ENCODE measurements at places on chromosomes 6 and 20. TPM values are rescaled to one million over a fixed set of nuclear protein-coding genes. Genes with fewer than 3 reads are reported as not detected.

The MLN gene
- polyA plus RNA-seq, result not detected

DNA sequence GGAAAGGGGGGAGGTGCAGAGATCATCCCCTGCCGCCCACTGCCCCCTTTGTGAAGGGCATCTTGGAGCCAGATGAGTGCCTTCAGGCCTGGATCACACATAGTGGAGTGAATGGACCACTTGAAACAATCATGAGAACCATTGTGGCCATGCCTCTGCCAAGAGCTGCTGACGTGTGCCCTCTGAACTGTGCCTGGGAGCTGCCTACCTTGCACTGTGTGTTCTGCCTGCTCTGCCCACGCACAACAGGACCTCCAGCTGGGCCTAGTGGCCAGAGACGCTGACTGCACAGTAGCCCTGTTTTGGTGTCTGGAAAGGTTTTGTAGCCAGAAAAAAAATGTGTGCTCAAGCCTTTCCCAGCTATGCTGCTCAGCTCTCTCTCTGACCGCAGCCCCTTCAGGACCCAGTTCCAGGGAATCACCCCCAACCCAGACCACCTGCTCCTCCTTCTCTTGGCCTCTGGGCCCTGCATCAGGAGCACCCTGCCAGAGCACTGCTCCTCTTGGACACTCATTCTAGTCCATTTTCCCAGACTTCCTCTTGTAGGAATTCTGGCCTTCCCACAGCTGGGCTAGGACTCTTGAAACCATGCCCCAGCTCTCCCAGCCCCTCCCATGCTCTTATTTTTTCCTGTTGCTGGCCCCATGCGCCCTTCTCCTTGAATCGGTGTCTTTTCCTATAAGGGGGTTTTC, 1.6 kb upstream of the ADIG start:
- DNase-seq, result peak; percentile 79

- DNase-seq, result peak; percentile 93
Measured at GRCh38 chr6:84652356-84653026, 111.9 kb downstream of the TBX18 start.

- no peak for DNase-seq
Measured at GRCh38 chr6:26482338-26482737, 17.8 kb upstream of the BTN1A1 start.

- no peak for DNase-seq
Measured at GRCh38 chr20:53163486-53163885, 191.3 kb downstream of the TSHZ2 start.

DNA sequence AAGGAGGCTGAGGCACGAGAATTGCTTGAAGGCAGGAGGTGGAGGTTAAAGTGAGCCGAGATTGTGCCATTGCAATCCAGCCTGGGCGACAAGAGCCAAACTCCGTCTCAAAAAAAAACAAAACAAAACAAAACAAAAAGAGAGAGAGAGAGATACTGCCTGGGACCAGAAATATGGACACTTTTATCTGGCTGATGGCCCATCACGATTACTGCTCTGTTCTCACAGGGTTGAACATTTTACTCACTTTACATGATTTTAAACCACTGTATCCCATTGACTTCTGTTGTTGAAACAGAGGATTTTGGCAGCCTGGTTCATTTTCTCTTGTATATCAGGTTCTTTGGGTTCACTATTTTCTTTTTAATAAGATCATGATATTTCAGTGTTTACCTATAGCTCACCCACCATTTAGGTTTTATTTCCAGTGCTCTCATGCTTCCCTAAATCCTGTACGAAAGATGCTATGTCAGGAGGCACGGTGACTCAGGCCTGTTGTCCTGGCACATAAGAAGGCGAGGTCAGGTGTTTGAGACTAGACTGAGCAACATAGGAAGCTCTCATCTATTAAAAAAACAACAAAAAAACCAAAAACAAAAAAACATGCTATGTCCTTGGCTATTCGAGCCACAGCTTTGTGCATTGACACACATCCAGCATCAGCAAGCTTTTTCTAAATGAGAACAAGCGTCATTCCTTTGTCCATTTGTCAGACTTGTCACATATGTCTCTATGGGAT, 34.5 kb upstream of the RREB1 start:
- DNase-seq, result no peak

DNA sequence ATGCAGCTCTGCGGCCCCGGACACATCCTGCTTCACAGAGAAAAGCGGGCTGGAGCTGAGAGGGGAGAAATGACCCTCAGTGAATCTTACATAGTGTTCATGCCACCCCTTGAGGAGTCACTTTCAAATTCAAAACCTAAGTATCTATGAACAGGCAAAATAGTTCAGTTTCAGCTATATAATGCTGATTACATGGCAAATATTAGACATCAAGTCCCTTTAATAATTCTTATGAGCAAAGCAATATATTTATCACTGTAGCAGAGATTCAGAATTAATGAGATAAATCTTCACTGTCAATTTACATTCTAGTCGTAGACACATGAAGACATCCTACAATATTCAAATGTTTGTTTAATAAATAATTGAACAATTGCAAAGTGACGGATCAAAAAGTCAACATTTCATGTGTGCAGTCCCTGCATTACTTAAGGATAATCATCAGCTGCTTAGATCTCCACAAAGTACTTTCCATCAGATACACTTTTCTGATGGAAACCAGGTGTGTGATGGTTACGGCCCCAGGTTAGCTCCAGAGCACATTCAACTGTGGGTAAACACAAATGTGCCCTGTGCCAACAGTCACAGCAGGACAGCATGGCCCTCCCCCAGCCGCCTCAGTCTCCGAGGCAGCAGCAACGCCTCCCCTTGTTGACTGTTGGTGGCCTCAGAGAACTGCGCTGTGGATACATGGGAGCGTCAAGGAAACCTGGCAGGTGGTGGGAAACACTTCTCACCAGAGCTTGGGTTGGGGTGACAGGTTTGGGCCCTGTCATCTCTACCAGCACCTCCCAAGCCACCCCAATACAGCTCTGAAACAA, 787 bp upstream of the PRR18 start:
- no peak for DNase-seq

GRCh38 chr6:128471907-128472306, 48.5 kb downstream of the PTPRK start:
- DNase-seq, result no peak

DNA sequence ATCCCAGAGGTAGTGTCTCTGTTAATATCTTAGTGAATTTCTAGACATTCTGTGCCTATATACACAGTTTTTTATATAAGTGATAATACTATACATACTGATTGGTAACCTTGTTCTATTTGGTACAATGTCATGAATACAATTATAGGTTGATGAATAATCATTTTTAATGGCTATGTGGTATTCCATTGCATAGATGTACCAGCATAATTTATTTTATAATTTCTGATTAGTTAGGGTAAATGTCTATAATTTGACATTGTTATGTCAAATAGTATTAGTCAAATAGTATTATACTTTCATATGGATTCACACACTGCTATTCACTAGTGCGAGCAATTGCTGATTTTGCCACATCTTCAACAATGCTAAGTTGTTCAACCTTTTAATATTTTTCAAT, 110.8 kb upstream of the SCGN start:
- DNase-seq, result no peak

GRCh38 chr20:22920898-22921297, 114.2 kb upstream of the SSTR4 start:
- DNase-seq, result no peak

The TREML2 gene
- polyA plus RNA-seq, result 0.16 TPM

The PLN gene
- polyA plus RNA-seq, result 6.5 TPM

DNA sequence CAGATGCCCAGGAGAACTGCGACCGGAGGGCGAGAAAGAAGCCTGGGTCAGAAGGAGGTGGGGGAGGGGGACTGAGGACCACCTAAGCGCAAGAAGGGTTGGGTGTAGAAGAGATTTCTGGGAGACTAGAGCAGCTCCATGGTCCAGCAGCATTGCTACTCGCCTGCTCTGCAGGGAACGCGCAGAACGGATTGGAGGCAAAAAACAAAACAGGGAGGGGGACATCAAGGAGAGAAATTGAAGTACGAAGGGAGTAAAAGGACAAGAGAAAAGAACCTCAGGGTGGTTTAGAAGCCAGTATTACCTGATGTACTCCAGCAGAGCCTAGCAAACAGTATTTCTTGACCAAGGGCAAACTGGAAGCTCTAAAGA, 537 bp upstream of the GABBR1 start:
- DNase-seq, result no peak

The BTN3A1 gene
- 18.2 TPM for polyA plus RNA-seq

- no peak for DNase-seq
Measured at GRCh38 chr6:21420926-21421325, 172.6 kb upstream of the SOX4 start.

The PTK7 gene
- 45.8 TPM for polyA plus RNA-seq

All from muscle of back (tissue), 13 donors.